ENCODE measurements at places on chromosomes 6 and 20. TPM values are rescaled to one million over a fixed set of nuclear protein-coding genes. Genes with fewer than 3 reads are reported as not detected.

DNA sequence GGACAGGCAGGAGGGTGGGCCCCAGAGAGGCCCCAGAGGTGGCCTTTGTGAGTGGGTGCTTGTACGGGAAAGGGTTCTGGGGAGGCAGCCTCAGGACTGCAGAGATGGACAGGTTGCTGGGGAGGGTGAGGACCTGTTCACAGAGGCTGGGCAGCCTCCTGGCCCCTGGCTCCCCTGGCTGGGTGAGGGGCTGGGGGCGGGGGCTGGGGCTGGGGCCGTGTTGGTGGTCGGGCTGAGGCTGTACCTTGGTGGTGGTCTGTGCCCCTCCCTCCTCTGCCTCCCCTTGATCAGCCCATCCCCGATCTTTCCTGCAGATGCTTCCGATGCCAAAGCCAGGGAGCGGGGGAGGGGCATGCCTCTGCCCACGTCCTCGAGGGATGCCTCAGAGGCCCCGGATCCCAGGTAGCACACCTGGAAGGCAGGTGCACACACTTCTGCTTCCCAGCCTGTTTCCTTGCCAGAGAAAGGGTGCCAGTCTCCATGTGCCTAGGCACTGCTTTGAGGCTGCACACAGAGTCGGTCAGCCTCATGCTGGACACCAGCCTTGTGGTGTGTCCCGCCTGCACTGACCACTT lies 4.8 kb downstream of the TCEA2 start:
- no peak for DNase-seq

DNA sequence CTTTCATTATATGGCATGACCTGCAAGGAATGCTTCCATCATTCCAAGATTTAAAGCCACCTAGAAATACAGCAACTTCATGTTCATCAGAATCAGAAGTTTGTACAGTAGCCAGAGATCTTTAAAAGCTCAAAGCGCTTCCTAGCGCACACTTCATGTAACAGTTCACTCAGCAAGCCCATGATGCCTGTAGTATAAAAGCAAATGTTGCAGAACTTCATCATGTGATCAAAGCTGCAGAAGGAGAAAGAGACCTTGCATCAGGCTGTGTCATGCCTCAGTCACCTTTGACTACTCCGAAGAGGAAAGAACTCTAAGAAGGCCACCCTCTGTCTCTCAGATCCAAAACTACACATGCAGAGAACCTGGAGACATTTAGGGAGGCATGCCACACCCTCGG lies 78.5 kb downstream of the AGPAT4 start:
- DNase-seq = no peak

- DNase-seq = no peak
Observed at GRCh38 chr20:14470977-14471661, 133.7 kb upstream of the FLRT3 start.

CCN6 gene
- total RNA-seq = not detected

ZNF391 gene
- total RNA-seq = 0.47 TPM

KIF25 gene
- total RNA-seq = not detected

DNA sequence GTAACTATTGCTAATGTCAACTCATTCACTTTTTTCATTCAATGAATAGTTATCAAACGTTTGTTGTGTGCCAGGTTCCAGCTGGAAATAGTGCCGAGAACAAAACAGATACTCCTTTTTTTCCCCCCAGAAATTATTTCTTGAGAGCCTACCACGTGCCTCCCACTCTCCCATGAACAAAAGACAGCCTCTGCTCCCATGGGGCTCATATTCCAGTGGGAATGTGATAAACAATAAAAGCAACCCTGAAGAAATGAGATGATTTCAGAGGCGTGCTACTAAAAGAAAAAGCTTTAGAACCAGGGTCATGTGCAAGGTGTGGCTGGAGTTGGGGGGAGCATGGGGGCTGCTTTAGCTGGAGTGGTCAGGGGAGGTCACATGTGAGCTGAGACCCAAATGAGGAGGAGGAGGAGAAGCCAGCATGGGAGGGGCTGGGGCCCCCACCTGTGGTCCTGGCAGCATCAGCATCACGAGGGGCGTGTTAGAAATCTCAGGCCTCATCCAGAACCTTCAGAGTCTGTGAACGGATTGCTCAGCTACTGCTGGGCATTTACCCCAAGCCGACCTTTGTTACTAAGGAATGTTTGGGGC lies 157.4 kb downstream of the EYA2 start:
- no peak for DNase-seq

GRCh38 chr20:50918403-50918802 lies 12.8 kb downstream of the ADNP start:
- DNase-seq = no peak

- DNase-seq = no peak
Observed at GRCh38 chr20:63482021-63482587, 9.6 kb upstream of the KCNQ2 start.

RNF182 gene
- not detected for total RNA-seq

Data from Karpas-422 (cell line).